ENCODE measurements at places on chromosomes 6 and 20.

DNA sequence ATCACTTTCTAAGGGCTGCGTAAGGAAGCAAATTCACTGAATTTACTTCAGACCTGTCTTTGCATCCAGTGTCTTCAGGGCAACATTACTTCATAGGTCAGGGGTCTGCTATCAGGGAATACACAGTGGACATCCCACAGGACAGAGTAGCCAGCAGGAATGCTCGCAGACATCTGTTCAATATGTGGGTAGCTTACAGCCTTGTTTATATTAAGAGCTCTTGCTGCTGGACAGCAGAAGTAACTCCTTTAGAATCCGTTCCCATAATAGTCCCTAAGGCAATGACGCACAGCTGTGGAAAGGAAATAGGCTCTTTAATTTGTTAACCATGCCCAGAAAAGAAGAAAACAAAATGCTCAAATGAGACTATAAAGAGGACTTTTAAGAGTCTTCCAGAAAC lies 198.7 kb downstream of the MOXD1 start:
- no peak for DNase-seq

DNA sequence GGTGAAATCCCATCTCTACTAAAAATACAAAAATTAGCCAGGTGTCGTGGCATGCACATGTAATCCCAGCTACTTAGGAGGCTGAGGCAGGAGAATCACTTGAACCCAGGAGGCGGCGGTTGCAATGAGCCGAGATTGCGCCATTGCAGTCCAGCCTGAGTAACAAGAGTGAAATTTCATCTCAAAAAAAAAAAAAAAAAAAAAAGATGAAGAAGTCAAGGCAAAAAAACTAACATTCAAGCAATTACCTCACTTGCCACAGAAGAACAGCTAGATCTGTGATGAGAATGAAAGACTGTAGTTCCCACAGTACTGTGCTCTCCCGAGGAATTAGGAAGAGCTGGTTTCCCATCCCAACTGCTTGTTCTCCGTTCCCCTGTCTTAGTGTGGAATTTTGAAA lies 144.7 kb upstream of the ECI2 start:
- DNase-seq, result no peak

DNA sequence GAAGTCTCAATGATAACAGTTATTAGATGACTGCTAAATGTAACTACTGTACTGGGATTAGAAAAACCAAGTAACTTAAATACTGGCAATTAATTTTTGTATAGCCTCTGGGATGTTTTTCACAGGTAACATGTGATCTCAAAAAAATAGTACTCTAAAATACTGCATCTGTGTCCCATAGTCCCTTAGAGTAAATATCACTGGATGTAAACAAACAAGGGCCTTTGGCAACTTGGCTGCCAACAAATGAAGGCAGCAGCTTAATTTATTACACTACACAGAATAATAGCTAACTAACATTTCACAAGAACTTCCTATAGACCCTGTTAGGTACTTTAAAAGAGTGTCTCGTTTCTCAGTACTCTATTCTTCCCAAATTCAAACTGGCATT lies 14.0 kb downstream of the ARHGAP18 start:
- no peak for DNase-seq

GRCh38 chr20:44153636-44154043 lies 33.3 kb downstream of the JPH2 start:
- no peak for DNase-seq

DNA sequence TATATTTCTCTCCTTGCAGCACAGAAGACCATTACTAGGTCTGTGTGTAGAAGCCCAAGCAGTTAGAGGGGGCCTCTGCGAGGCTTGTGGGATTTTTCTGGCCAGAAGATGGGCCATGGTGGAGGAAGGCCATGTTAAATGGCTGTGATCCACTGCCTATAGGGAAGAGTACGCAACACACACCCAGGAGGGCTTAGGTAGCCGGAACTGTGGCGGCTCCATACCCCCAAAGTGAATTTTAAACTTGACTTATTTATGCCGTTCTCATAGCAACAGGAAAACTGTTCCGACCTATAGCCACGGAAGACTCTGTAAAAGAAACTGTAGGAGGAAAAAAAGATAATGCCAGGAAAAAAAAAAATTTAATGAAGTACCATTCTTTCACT lies 69.5 kb downstream of the SLX4IP start:
- DNase-seq, result no peak

GRCh38 chr20:10171864-10172751 lies 46.5 kb upstream of the SNAP25 start:
- DNase-seq, result no peak

DNA sequence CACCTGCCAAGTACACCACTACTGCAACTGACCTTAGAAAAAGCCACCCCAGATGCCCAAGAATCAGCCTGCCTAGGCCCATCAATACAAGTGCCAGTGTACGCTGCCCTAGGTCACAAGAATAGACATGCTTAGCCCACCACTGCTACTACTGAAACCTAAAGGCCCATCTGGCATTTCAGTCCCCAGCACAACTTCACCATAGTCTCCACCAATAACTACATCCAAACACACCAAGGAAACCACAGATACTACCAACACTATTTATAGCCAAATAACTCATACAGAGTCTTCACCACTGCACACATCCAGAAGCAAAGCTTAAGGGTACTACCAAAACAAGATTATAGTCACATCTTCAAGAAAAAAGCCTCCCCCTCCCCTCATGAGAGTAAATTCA lies 28.2 kb downstream of the TREML4 start:
- DNase-seq, result no peak

DNA sequence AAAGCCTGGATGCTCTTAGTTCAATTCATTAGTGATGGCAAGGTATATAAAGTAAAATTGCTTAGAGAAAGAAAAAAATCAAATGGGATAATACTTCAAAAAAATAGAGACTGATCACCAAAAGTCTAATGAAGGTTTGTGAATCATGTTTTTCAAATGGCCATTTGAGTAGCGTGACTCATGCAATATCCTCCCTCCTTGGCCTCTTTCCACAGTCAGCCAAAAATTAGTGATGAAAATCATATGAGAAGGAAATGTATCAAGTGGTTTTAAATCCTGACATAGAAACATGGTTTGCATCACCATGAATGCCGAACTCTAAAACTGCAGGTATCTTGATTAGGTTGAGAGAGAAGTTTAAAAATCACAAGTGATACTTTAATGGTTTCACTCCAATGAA lies 1.2 kb upstream of the COL19A1 start:
- no peak for DNase-seq

- DNase-seq, result no peak
These were observed at the start of gene SMPDL3A for GRCh38 chr6:122789182-122790027. Gene SMPDL3A (plus strand): TSS chr6:122789258. CDS start chr6:122789347, 89 bp downstream.

GRCh38 chr6:71332012-71332411 lies 43.4 kb downstream of the OGFRL1 start:
- no peak for DNase-seq

DNA sequence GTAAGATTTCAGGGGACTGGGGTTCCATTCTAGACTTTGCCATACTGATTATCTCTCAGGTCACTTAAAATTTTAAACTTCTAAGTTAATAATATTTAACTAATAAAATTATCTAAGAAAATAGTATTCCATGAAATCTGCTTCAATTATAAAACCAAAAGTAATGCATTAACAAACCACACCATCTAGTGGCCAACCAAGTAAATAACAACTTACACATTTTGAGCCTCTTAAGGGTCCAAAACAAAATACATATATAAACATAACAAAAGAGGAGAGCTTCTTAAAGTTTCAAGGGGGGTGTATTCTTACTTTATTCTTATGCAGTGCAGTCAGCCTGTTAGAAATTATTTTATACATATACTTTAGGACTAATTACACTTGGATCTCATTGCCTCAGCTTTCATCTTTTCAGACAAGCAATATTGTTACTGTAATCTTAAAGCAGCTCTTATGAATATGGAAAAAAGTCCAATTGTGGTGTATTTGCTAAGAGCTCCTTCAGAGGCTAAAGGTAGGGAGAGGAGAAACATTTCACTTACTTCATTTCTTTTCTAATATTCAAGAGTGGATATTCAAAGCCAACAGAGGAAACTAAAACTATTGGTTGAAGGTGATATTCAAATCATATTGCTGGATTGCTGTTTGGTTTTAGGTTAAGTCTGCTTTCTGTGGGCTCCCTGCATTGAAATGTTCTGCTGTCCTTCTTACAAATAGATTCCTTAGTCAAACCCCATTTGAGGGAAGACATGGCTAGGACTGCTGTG lies 199.7 kb upstream of the SIM1 start:
- DNase-seq, result no peak

DNA sequence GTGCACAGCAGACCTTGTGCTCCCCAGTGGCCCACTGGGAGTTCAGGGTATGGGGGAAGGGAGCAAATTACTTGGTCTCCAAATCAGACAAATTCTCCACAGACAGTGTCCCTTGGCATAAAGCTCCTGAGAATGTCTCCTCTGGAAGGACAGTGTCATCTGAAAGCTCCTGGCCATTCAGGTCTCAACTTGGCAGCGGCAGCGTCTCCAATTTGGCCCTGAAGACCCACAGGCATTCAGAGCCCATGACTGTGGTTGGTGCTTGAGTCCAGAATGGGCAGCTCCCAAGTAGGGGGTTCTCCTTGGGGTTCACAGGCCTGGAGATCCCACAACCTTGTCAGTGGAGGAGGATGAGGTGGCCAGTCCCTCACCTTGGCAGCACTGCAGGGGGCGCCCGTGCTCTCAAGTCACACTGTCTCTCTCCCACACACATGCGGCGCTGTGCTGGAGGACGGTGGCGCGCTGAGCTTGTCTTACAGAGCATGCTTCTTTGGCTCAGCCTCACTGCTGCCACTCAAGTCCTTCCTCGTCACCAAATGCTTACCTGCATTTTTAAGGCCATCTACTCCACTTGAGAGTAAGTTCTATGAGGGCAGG lies 20.7 kb downstream of the DYNLRB1 start:
- DNase-seq, result no peak

DNA sequence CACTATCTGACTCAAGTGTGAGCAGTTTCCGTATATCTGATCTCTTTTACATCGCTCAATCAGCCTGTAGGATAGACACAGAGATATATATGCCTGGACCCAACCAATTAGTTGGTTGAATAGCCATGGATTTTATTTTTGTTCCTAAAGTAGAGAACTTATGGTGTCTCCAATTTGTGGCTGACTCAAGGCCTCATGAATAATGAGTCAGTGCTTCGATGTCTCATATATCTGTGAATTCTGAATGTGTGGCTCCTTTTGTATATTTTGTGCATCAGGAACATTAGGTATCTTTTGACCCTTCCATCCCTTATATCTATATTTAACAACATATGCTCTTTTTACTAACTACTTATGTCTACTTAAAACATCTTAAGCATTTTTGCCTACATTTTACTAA lies 64.5 kb downstream of the OR2B2 start:
- no peak for DNase-seq

- no peak for DNase-seq
These were observed 117.4 kb upstream of the SOX4 start for GRCh38 chr6:21476112-21476511.

DNA sequence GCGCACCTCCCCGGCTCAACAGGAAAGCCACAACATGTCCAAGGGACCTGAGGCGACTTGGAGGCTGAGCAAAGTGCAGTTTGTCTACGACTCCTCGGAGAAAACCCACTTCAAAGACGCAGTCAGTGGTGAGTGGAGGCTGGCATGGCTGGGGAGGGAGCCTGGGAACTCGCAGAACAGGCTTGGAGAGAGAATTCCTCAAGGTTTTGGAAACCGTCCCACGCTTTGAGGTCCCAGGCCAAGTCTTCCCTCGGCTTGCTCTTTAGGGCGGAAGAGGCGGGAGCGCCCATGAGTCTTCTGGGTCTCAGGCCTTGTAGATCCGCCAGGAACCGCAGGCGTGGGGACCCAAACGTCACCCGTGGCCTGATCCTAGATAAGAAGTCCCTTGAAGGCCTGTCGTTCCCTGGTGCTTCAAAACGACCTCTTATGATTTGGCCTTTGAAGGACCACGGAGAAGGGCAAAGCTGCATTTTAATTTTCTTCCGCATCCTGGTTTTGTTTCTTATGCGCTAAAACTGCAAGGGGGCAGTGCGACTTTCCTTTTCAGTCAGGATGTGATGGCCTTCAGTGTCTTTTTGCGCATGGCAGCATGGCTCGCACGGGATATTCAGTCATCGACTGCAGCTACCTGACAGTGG lies 2.0 kb downstream of the LAMP5 start:
- no peak for DNase-seq

DNA sequence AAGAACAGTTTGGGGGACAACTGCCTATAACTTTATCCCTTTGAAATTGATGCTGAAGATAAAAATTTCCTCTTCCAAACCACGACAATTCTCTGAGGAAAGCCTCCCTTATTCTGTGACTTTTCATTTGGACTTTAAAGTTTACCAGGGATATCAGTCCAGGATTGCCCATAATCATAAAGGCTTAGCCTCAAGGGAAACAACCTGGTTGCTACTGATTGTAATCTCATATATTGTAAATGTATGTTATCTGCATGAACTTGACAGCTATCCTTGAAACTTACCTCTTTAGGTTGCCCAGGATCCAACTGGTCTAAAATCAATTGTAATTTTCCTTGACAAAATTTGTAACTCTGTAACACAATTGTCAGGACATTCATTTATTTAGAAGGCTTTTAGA lies 23.8 kb downstream of the TBC1D32 start:
- DNase-seq, result no peak

GRCh38 chr6:51992876-51993275 lies 94.5 kb downstream of the PKHD1 start:
- DNase-seq, result no peak

- no peak for DNase-seq
These were observed 6.2 kb upstream of the SLC22A1 start for GRCh38 chr6:160115421-160115820.

DNA sequence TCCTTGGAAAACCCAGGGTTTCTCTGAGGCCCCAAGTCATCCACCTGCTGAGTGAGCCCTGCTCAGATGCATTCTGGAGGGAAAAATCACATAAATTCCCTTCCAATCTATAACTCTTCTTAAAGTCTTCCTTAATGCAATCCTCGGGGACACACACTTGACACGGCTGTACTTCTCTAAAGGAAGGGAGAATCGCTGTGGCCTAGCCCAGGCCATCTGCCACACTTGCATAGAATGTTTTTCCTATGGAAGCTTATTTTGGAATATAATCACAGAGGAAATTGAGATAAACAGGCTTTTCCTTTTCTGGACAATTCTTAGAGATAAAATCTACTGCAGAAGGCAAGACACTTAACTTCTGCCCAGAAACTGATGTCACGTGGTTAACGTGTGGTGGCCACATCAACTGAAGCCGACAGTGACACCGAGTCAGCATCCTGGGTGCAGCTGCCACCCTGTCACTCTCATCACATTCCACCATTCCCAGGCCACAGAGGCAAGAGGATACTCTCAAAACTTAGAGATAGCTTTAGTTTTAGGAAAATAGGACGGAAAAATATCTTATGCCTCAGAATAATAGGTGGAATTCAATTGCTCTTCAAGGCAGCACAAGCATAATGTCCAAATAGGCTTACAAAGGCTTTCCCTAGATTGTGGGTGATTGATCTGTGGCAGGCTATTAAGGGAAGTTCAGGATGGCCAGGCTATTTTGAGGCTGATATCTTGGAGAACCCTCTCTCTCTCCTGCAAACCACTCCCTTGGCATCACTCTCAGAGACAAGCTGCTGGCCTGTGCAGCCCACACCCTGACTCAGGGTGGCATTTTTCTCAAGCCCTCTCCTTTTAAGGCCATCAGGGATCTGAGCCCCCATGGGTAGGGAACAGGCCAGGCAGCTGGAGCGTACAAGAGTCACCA lies 29.6 kb downstream of the PSMB1 start:
- DNase-seq, result no peak

Data from cortex of kidney (tissue), 1 donor.